ENCODE measurements at places on chromosomes 2 and 18.

- DNase-seq, result no peak
Measured at GRCh38 chr2:144511937-144512336, 8.0 kb downstream of the ZEB2 start.

DNA sequence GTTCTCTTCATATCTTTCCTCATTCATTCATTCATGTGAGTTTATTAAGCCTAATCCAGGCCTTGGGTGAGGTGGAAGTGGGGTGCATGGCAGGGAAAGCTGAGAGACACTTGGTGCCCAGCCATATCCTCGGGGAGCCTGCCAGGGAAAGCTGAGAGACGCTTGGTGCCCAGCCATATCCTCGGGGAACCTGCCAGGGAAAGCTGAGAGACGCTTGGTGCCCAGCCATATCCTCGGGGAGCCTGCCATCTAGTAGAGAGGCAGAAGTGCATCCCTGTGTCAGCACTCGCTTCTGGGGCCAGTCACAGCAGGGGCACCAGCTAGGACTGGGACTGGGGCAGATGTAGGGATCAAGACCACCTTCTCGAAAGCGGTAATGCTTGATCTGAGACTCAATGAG is 39.4 kb downstream of the DDX18 start:
- no peak for DNase-seq

DNA sequence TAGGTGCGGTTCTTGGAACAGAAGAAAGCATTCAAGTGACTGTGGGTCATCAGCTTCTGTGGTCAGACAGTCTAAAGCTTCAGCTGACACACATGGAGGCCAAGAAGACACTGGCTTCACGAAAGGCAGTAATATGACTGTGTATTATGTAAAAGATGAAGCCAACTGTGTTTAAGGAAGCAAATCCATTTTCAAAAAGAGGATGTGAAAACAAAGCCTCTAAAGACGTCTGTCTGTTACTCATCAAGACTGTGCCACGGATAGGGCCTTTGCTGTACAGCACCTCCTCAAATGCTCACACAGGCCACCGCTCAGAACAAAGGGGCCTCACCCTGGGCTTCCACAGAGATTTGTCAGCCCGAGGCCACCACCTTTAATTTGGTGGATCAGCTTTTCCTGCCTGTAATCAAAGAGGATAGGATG is 21.1 kb upstream of the TMEM163 start:
- DNase-seq, result no peak

DNA sequence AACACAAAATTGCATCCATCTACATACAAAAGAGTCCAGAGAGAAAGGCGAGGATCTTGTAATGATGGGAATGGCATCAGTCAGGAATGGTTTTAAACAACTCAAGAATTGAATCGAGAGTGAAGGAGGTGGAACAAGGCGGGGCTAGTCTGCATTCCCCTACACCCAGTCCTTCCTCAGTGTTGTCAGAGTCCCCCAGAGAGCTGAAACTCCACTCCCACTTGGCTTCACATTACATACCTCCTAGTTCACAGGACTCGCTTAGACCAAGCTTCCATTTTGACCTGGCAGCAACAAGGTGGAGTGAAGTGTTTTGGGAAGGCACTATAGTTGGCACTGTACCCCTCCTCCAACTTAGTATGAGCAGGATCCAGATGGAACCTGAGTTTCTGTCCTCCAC is 1273.5 kb upstream of the CRIM1 start:
- no peak for DNase-seq

GRCh38 chr2:227703280-227703732 is 14.5 kb downstream of the SLC19A3 start:
- DNase-seq, result no peak

DNA sequence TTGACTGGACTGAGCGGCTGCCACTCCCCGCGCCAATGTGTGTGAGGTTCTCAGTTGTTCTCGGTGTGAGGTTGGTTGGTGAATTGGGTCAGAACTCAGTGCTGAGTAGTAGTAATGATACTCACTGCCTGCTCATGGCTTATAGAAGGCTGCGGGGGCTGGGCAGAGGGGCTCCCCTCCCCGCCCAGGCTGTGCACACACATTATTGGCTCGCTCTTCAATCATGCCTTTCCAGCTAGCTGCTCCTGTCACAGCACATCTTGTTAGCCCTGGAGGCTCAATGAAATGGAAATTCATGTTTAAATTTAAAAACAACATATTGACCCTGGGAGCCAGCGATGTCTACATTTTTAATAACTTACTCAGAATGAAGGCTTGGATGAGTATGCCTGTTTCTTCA is 152.8 kb downstream of the CELF4 start:
- DNase-seq, result no peak

DNA sequence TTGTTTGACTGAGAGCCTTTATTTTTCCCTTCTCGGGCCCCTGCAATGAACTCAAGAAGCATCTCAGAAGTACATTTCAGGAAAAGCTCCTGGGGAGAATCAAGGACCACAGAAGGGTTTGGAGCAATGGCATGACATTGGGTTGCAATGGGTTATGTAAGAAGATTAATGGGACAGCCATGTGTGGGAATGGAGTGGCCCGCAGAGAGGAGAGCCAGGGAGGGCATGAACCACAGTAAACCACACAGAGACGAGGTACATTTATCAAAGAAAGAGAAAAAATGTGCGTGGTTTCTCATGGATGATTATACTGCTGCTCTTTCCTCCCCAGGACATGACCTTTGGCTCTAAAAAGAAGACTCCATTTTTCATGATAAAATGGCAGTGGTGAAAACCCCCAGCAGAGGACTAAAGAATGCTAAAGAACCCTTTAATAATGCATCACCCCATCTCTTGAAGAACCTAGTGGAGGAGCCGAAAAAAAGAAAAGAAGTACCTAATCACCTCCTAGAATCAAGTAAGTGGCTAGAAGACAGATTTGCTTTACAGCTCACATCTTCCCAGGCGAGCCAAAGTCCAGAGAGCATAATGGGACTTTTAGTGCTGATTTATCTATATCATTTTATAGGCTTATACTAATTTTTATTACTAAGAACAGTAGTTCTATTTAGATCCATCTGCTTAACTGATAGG is 1.7 kb downstream of the CFAP221 start:
- DNase-seq, result no peak

DNA sequence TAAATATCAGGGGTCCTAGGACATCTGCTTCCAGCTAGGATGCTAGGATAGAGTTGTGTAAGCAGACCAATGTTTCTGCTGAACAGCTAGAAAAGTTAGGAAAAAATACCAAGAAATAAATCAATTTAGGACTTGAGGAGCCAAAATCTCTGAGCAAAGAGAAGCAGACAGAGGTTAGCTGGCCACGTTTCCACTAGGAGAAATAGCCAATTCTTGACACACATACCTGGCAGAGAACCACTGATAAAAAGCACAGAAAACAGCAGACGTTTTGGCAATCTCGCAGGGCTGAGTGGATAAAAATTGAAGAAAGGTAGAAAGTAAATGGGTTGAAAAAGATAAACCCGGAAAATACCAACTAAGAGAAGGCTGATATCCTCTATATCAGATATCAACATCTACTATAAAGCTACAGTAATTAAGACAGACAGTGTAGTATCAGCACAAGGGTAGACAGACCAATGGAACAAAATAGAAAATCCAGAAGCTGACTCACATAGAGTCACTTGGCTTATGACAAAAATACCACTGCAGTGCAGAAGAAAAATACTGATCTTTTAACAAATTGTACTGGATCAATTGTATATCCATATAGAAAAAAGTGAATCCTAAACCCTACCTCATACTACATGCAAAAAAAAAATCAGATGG is 306.1 kb upstream of the KLHL29 start:
- DNase-seq, result no peak

GRCh38 chr2:58064086-58064485 is 17.5 kb downstream of the VRK2 start:
- no peak for DNase-seq

GRCh38 chr2:171128461-171128860 is 32.2 kb downstream of the TLK1 start:
- DNase-seq, result no peak

DNA sequence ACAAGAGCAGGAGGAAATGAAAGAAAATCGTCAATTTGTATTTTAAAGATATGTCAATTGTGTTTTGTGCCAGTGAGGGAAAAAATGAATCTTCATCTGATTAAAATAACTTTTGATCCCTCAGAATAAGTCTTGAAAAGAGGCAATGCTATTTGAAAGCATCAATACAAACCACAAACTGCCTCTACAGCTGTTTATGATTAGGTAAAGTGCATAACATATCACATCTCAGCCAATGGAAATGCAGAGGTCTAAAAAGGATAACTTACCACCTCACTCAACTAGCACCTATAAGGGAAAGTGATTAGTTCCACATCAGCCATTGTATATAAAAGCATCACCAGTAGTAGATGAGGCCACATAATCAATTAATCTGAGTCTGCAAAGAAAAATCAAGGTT is 492.2 kb upstream of the CDH2 start:
- no peak for DNase-seq

GRCh38 chr2:196479350-196479749 is 160.2 kb upstream of the CCDC150 start:
- DNase-seq, result no peak

DNA sequence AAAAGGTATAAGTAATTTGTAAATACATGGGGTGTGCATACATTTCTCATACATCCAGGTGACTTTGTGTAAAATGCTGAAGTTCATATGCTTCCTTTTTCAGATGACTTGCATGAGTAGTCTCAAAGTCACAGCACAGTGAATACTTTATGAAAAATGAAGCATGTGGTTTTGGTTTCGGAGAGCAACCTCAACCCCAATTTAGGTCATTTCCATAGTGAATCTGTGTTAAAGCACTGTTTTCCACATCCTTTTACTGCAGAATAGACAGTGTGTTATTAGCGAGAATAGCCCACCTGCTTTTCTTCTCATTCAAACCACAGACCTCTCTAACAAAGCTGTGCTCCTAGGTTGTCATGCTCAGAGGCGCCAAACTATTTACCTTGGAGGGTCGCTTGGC is 204.4 kb upstream of the RASGRP3 start:
- no peak for DNase-seq

DNA sequence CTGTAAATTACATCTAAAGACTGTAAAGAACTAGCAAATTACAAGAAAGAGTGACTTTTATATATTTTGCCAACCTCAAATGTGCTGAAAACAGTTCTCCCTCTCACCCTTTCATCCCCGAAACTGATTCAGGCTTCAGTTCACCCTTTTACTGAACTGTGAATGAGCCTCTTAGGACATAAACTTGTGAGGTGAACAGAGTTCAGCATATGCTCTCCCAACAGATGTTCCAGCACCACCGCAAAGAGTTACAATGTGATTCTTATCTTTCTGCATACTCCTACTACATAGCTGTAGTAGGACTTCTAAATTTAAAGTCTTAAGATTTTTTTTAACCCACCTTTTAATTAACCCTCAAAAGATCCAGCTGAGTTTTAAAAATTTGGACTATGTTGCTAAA is 1.2 kb upstream of the ZCCHC2 start:
- DNase-seq, result no peak

DNA sequence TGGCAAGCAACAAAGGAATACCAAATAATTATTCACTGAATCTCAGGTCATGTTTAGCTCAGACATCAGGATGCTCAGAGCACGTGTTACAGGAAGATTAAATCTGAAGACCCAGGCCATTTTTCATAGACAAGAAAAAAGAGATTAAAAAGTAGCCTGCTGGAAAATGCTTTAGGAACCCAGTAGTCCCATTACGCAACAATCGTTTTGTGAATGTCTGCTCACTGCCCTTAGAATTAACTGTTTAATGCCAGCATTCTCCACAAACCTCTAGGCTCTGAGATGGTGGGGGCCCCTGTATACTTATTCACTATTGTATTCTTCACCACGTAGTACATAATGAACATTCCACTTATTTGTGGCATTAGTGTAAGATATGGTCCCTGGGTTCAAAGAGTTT is 154.6 kb upstream of the NYAP2 start:
- DNase-seq, result no peak

DNA sequence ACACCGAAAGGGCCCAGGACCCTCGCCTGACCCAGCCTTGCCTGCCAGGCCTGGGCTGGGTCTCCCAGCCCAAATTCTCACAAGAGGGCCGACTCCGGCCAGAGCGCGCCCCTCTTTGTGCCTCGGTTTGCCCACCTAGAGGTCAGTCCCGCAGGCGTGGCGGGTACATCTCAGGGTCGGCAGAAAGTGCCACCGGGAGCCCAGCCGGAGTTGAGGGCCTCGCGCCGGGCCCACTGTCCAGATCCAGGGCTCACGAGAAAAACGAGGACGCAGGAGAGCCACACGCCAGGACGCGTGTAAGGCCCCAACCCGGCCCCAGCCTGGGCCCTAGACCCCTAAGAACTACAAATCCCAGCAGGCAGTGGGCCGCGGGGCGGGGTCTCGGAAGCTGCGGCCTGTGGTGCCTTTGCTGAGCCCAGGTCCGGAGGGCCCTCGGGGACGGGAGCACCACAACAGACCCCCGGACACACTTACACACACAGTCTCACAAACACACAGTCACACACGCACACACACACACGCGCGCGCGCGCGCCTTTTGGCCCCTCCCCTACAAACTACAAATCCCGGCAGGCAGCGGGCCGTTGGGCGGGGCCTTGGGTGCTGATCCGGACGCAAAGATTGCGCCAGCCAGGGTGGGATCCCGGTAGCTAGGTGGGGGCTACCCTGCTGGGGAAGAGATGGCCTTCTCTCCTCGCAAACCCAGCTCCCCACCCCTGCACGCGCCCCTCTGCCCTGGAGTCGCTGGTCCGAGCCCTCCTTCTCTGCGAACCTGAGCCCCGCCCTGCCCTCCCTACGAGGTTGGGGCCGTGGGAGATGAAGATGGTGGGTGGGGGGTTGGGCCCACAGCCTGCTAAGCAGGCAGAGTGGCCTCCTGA is at the start of gene SH2D6:
Gene SH2D6, plus strand, starts transcription at position 583 of the 877 bp plus-strand sequence. CDS start 10,752 bp downstream, outside the sequence.
- peak; percentile 94 for DNase-seq

DNA sequence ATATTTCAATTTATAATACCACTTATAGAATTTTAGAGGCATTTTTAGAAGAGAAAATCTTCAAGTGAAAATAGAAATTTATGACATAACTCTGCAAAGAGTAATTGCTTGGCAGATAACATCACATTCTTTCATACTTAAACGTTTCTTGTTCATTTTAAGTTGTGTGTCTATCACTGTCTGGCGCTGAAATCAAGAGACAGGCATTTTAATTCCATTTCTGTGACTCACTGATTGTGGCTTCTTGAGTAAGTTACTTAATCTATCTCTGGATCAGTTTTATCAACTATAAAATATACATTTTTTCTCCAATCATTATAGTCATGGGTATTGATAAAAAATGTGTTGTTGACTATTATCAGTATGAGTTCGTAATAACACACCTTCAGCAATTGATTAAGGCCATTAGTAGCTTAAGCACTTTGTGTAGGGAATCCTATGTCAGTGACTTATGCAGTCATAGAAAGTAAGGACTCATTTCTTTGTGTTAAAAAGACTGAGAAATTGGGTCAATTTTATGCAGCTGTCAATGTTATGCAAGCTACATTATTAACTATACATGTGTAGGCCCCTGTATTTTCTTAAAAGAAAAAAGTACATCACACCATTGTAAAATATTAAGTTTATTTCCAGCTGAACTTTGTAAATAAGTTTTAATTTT is 497.3 kb downstream of the CCDC85A start:
- no peak for DNase-seq

- DNase-seq, result peak; percentile 63
Measured at GRCh38 chr2:127275789-127276188, 18.2 kb downstream of the ERCC3 start.

- no peak for DNase-seq
Measured at GRCh38 chr2:20452551-20452950, 5.7 kb downstream of the RHOB start.

- DNase-seq, result no peak
Measured at GRCh38 chr2:151374436-151374835, 17.0 kb downstream of the TNFAIP6 start.

- no peak for DNase-seq
Measured at GRCh38 chr18:54269893-54270844, 852 bp downstream of the POLI start.
